ENCODE measurements at places on chromosomes 2 and 18. TPM values are rescaled to one million over a fixed set of nuclear protein-coding genes. Genes with fewer than 3 reads are reported as not detected.

GRCh38 chr2:36387258-36387916 is 31.8 kb downstream of the CRIM1 start:
- peaks cover 32% of the 10 kb centered on the region for H3K4me1 ChIP-seq
- H3K27ac ChIP-seq: peak overlapping the region; percentile 28
- H3K36me3 ChIP-seq: peaks cover 7% of the 10 kb centered on the region
- no peak overlapping the region for H3K4me3 ChIP-seq
- no peaks in the 10 kb centered on the region for H3K27me3 ChIP-seq

- H3K27me3 ChIP-seq: peaks cover under 1% of the 10 kb centered on the region
- no peak overlapping the region for H3K4me3 ChIP-seq
- no peaks in the 10 kb centered on the region for H3K4me1 ChIP-seq
- no peak overlapping the region for H3K27ac ChIP-seq
- H3K36me3 ChIP-seq: no peaks in the 10 kb centered on the region
- no peak for DNase-seq
Observed at GRCh38 chr18:50218432-50219197, 23.7 kb upstream of the MYO5B start.

The DSC1 gene
- 3.1 TPM for polyA plus RNA-seq

The KCNJ3 gene
- polyA plus RNA-seq: not detected

DNA sequence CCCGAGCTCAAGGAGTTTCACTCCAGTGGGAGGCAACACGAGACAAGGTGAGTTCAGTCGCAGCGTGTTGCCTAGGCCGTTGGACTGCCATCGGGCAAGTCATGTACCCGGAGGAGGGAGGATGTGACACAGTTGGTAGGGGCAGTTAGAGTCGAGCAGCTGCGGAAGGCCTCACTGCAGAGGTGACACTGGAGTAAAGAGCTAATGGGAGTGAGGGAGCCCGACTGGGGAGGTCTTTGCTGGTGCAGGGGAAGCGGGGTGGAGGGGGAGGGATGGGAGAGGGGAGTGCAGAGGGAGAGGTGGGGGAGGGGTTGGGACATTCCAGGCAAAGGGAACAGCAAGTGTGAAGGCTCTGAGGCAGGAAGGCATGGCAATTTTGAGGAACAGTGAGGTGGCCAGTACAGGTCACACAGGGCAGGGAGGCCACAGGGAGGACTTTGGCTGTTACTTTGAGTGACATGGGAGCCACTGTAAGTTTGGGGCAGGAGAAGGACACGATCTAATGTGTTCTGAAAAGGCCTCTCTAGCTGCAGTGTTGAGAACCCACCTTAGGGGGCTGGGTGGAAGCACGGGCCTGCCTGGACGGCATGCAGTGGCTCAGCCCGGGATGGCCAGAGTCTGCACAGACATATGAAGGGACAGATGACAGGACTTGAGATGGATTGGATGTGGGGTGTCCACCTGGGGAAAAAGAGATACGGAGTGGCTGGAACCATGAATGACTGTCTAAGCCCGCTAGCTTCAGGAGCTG is 61.1 kb downstream of the KCNF1 start:
- DNase-seq: no peak
- H3K27me3 ChIP-seq: peaks cover 21% of the 10 kb centered on the region
- H3K36me3 ChIP-seq: no peaks in the 10 kb centered on the region
- no peaks in the 10 kb centered on the region for H3K4me1 ChIP-seq

The ATIC gene
- 185 TPM for polyA plus RNA-seq

GRCh38 chr2:161136696-161137324 is 23.4 kb upstream of the TANK start:
- H3K36me3 ChIP-seq: no peaks in the 10 kb centered on the region
- no peak for DNase-seq
- peaks cover 8% of the 10 kb centered on the region for H3K4me1 ChIP-seq

The APCDD1 gene
- 8.5 TPM for polyA plus RNA-seq

DNA sequence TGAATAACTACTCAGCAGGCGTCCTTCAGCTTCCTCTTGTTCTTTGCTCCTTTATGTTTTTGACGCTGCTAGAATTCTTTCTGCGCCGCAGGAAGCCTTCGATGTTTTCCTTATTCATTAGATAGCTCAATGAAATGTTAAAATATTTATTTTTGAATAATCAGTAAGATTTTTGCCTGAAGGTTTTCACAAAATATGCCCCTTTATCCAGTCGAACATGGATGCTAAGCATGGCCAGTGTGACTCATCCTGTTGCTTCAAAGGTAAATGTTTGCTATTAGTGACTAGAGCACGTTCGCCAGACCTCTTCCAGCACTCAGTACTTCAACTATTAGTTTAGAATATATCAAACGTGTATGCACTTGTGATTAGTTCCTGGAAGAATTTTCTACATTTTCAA is 7.6 kb upstream of the MEIS1 start:
- no peak overlapping the region for H3K27ac ChIP-seq
- DNase-seq: no peak
- H3K4me1 ChIP-seq: peaks cover 5% of the 10 kb centered on the region
- peaks cover 23% of the 10 kb centered on the region for H3K27me3 ChIP-seq
- H3K36me3 ChIP-seq: no peaks in the 10 kb centered on the region

DNA sequence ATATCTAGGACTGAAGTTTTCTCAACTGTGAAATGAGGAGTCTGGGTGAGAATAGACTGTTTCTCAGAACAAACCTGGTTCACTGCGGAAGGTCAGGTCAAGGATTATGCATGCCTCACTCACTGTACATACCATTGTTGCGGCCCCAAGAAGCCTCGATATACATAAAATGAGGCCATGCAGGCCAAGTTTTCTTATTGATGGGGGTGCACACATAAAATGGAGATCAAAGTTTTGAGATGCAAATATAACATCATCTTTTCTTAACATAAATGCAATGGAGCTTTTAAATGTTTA is 1366.1 kb upstream of the CELF4 start:
- no peak for DNase-seq
- H3K27me3 ChIP-seq: no peaks in the 10 kb centered on the region
- no peaks in the 10 kb centered on the region for H3K36me3 ChIP-seq
- no peak overlapping the region for H3K4me3 ChIP-seq
- no peak overlapping the region for H3K27ac ChIP-seq

- H3K4me1 ChIP-seq: peaks cover 23% of the 10 kb centered on the region
- no peaks in the 10 kb centered on the region for H3K27me3 ChIP-seq
- DNase-seq: no peak
- H3K36me3 ChIP-seq: no peaks in the 10 kb centered on the region
- no peak overlapping the region for H3K4me3 ChIP-seq
Observed at GRCh38 chr2:134217351-134217750, 36.5 kb upstream of the MGAT5 start.

DNA sequence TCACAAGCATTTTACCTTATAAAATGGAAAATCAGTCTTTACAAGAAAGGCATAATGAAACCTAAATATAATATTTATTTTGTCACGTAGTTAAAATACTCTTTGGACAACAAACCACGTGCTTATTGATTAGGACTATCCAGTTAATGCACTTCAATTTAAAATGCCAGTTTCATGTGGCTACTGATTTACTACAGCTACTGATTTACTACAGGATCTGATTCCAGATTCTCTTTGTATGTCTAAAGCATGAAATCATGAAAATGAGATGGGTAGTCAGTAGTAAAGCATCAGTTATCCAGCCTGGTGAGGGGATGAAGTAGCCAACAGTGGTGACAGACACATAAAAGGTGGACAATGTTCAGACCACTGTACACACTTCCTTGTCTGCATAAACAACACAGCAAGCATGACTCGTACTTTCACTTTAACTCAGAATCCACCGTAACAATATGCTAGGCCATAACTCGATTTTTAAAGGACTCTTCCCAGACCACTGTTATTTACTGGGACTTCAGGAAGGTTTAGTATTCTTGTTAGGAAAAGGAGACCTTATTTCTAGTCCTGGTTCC is 24.9 kb downstream of the ACAA2 start:
- no peaks in the 10 kb centered on the region for H3K36me3 ChIP-seq
- H3K4me3 ChIP-seq: no peak overlapping the region
- H3K4me1 ChIP-seq: peaks cover 4% of the 10 kb centered on the region

The ANKRD36C gene
- 2.6 TPM for polyA plus RNA-seq

GRCh38 chr18:77178559-77178958 is 46.0 kb upstream of the MBP start:
- H3K27ac ChIP-seq: no peak overlapping the region
- H3K27me3 ChIP-seq: no peaks in the 10 kb centered on the region
- no peak overlapping the region for H3K4me3 ChIP-seq
- H3K36me3 ChIP-seq: no peaks in the 10 kb centered on the region
- no peak for DNase-seq

- H3K27me3 ChIP-seq: no peaks in the 10 kb centered on the region
- H3K4me3 ChIP-seq: no peak overlapping the region
- H3K4me1 ChIP-seq: no peaks in the 10 kb centered on the region
- no peak for DNase-seq
- H3K27ac ChIP-seq: no peak overlapping the region
Observed at GRCh38 chr2:194610297-194610696, 1046.7 kb upstream of the SLC39A10 start.
